HuH-7.5 (cell line): ENCODE measurements at places on chromosomes 7 and 10.

- no peak for DNase-seq
Measured at GRCh38 chr7:15303357-15303756, 258.5 kb downstream of the AGMO start.

DNA sequence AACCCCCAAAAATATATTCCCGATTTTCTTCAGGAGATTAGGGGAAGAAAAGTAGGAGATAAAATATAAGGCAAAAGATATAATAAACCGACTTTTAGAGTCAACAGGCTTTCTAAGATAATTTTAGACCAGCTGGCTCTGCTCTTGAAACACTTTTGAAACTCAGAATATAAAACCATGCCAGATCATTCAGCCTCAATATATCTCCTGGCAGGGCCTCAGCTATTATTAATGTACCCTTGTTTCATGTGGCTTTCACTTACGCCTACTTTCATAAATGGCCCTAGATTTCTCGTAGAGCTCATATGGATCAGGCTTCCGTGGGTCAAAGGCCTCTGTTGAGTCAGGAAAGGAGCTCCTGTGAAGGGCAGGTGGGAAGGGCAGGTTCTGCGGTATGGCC, 396.0 kb downstream of the PHTF2 start:
- no peak for DNase-seq

DNA sequence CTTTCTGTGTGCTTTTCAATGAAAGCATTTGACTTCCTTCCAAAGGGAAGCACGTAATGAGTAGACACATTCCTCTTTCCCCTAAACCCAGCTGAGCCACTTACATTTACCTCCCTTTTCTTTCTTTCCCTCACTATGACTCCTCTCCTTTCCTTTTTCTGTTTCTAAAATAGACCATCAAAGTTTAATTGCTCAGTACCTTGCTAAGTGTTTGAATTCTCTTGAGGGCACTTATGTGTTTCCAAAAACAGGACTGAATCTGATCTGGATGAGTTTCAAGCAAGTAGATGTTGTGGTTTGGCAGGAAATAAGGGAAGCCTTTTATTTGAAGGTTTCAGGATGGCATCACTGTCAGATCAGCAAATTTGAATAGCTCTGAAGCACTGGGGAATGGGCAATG, 396.2 kb downstream of the REEP3 start:
- no peak for DNase-seq

GRCh38 chr7:100163006-100163531, 4.5 kb upstream of the TRAPPC14 start:
- DNase-seq = peak; percentile 59

- peak; percentile 93 for DNase-seq
Measured at GRCh38 chr7:152675759-152676636, at the start of gene XRCC2. Gene XRCC2, minus strand, starts transcription at chr7:152676141. Its CDS starts 62 bp downstream, at chr7:152676079.

- DNase-seq = no peak
Measured at GRCh38 chr10:82874671-82875070, 999.7 kb downstream of the NRG3 start.

DNA sequence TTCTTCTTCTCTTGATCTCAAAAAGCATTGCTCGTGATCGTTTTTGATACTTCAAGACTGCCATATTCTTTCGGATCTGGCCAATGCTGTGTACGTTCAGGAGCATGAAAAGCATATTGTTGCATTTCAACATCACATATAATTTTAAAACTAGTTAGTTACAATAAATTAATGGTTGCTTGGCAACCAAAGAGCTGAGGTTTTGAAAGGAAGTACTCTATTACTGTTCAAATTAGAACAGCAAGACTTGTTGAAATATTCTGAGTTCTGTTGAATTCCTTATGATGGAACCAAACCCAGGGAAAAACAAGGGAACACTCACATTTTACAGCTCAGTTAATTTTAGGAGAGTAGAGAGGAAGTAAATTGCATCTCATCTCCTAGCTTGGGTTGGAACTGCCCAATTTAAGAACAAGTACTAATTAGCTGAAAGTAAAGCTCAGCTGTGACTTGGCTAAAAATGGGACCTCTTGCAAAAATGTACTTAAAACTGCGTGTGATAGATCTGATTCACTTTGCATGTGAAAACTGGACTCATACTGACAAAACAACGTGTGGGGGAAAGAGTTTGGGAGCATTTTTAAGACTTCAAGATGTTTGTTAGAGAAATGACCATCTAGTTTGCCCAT, 21.2 kb downstream of the OR9A2 start:
- DNase-seq = no peak

DNA sequence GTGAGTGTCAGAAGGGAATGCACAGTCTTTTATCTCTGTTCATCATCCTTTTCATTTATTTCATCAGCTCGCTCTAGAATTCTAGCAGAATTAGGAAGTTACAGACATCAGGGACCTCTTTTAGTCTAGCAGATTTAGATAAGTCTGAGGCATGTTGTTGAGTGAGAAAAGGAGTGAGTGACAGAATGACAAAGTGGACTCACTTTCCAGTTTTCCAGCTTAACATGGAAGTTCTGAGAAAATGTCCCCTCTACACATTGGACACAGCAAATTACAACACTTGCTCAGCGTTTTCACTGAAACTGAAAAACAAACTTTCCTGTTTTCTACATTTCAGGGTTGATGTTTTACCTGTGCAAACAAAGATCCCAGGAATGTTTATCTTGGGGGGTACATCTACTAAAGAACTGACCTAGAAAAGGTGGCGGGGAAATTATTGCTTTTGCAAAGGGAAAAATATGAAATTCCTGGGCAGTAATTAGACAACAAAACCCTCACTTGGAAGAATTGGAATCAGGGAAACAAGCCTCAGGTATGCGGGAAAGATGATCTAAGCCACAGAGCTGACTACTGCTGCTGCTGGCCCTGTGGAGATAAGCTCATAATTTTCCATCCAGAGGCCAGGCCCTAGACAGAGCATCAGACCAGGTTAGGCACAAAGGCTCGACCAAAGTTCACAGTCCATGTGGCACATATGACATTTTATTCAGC, 14.6 kb upstream of the CYP3A5 start:
- no peak for DNase-seq

- DNase-seq = no peak
Measured at GRCh38 chr10:48699011-48699627, 14.4 kb downstream of the WDFY4 start.

DNA sequence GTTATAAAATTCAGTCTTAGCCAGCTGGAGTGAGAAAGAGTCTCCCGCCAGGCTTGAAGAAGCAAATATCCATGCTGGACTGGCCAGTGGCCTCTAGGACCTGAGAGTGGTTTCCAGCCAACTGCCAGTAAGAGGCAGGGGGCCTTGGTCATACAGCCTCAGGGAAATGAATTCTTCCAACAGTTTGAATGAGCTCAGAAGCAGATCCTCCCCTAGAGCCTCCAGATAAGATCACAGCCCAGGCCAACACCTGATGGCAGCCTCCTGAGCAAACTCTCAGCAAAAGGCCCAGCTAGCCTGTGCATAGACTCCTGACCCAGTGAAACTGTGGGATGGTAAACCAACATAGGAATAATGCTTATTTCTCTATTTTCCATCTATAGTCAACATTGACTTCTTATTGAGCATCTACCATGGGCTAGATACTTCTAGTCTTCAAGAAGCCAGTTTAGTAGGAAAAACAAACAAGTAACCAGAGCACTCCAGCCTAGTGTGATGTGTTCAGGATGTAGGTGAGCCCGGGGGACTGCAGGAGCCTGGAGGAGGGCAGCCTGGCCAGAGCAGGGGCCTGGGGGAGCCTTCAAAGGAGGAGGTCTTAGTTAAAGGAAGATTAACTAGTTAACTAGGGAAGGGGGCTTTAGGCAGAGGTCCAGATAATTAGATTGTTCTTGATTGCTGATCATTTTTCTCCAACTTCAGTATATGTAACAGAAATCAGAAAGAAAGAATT, 115.4 kb upstream of the ADO start:
- DNase-seq = no peak

- no peak for DNase-seq
Measured at GRCh38 chr7:112449353-112449752, 907 bp upstream of the IFRD1 start.

GRCh38 chr7:2471022-2471329, 5.2 kb downstream of the GRIFIN start:
- DNase-seq = no peak

DNA sequence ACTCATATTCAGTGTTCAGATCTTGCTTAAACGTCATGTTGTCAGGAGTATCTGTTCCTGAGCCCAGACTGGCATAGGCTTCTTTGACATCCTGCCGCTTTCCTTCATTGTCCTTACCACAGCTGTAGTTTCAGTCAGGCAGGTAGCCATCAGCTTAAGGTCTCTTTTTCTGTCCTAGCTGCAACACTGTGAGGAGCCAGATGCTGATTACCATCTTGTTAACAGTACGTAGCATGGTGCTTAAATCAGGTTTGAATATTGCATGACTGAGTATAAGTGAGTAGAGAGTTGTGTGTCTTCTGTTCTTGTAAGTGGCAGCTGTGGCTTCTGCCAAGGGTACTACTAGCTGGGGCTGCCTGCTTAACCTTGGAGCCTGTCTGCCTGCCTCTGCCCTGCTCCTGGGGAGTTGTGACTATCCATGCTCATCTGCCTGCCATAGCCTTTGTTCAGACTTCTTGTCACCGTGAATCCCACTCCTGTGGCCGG, 92.6 kb downstream of the MAPK8 start:
- DNase-seq = no peak

GRCh38 chr7:36889182-36889581, 164.9 kb upstream of the AOAH start:
- DNase-seq = no peak

- DNase-seq = no peak
Measured at GRCh38 chr10:123229927-123230630, 75.9 kb downstream of the BUB3 start.

DNA sequence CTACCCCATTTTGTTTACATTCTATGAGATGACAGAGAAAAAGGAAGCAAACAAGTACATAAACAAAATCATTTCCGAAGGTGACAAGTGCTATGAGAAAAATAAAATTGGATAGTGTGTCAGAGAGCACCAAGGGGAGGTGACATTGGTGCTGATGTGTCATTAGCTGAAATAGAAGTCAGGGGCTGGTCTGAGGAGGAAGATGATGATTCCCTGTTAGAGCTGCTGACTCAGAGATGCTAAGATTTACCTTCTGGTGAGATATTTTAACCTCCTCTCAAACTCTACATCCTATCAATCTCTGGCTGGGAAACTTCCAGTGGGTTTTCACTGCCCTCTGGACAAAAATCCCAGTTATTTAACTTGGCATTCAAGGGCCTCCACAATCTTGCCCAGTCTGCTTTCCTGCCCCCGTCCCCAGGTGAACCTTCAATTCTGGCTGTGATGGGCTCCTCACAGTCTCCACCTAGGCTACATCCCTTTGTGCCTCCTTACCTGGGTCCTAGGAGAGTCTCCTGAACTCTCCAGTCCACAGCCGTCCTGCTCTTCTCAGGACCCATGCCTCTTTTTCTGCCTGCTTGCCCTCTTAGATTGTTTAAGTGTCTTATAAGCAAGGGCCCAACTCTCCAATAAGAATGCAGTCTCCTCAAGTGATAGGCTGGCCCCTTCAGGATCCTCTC, 26.6 kb downstream of the DUSP5 start:
- DNase-seq = no peak

DNA sequence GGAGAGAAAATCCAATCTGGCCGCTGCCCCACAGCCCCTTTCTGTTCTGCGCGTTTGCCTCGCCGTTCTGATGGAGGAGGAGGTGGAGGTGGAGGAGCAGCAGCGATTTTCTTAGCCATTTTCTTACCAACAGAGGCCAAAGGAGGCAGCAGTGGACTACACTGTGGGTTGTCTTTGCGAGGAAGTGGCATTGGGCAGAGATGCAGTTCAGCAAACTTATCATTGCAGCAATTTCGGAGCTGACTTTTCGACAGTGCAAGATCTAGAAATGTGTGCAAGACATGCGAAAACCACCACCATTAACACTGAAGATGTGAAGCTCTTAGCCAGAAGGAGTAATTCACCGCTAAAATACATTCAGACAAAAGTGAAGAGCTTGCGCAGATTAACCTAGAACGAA, 1.9 kb upstream of the ARL4A start:
- DNase-seq = peak; percentile 19

- DNase-seq = no peak
Measured at GRCh38 chr10:24305551-24306506, 96.9 kb downstream of the KIAA1217 start.

DNA sequence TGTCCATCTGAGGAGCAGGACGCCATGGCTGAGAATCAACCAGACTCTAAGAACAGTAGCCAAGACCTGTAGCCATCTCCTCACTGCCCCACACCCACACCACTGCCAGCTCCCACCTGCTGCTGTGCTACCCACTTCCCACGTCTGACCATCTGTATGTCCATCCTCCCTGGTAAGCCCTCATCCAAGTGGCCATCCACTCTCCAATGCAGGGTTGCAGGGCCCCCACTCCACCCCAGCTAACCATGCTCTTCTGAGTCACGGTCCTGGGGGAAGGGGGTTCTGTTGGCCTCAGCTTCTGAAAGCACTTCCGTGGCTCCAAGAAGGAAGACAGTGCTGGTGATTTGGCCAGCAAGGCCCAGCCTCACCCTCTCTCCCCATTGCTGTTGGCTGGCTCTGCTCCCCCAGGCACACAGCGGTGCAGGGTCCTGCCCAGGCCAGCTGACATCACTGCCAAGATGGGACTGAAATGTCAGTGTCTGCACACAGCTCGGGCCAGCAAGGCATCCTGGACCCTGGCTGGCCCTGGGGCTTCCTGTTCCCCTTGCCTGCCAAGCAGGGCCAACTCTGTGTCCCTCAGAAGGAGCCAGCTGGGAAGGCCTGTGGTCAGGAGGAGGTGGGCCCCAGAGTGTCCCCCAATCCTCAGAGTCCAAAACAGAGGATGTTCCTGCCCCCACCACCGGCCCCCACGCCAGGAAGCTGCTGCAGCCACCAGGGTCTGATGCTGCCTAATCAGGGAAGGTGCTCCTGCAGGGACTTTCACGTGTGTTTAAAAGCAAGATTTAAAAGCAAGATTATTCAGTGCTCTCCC, 17.5 kb downstream of the RASGEF1A start:
- no peak for DNase-seq

DNA sequence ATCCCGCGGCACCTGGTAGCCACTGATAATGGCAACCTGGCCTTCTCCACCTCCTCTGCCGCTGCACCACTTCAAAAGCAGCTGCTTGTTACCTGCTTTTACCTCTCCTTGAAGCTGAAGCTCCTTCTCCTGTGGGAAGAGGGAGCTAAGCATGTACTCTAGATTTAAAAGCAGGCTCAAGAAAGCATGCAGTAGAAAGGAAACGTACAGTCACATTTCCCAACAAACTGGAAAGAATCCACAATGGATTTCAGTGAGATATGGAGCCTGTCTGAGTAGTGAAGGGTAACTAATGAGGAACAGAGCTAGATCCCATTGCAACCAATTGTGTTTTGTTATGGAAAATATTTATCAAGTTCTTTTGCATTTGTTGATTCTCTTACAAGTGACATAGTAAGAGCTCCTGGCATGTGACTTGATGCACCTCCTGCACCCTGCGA, 457.4 kb upstream of the GALNT17 start:
- DNase-seq = no peak
